CD14-positive monocyte (primary cell): ENCODE measurements at places on chromosomes 13 and 19.

DNA sequence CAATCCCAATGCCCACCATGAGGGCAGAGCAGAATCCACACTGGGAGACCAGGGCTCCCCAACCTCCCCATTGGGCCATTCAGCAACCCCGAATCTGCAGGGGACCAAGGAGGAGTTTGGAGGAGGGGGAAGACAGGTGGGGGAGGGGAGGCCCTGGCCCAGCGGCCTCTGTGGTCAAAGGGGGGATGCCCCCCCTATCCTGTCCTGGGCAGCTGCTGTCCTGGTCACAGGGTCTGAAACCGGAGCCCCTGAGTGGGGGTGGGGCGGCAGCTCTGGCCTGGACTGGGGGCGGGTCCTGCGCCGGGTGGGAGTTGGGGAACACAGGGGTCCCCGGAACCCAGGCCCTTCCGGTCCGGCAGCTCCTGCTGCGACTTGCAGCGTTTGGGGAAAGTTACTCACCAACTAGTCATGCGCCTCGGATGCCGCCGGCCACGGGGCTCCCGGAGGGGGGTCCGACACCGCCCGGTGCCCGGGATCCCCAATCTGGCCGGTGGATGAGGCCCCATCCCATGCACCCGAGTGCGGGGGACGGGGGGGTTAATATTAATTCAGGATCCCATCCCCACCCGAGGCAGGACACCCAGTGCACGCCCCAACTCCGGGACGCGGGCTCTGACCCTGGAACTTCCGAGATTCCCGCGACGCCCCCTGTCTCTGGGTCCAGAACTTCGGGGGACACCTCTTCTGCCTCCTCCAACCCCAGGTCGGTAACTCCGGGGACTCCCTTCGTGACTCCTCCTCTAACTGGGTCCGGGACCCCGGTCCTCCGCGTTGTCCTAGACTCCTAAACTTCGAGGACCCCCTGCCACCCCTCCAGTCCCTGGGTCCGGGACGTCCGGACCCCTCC, 872 bp downstream of the HOMER3 start:
- DNase-seq = peak; percentile 57

DNA sequence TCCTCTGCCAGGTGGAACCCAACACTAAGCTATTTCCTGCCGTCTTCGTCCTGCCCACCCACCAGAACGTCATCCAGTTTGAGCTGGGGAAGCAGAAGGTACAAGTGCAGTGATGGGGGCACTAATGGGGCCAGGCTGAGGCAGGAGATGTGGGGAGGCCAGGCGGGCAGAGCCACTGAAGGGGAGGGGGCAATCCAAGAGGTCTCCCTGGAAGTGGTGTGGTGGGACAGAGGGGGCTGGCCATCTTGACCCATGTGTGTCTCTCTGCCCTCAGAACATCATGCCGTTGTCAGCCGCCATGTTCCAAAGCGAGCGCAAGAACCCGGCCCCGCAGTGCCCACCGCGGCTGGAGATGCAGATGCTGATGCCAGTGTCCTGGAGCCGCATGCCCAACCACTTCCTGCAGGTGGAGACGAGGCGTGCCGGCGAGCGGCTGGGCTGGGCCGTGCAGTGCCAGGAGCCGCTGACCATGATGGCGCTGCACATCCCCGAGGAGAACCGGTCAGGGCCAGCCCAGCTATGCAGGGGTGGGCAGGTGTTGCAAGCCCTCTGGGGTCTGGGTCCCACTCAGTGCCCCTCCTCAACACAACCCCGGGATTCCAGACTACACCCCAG, 49.6 kb downstream of the RYR1 start:
- DNase-seq = no peak

DNA sequence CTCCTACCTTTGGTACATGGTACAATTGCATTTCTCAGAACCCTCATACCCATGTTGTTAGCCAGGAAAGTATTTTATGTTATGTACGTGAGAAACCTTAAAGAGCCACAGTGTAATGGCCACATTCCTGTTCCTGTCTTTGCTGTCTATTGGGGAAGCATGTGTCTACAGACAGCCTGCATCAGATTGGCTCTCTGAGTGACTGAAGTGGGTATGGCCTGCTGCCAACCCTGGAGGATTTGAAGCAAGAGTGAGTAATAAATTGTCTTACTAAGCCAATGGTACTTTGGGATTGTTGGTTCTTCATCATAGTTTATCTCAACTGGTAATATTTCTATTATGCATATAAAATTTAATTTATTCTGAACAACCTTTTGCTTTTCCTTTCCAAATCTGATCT, 574.1 kb downstream of the LMO7 start:
- DNase-seq = no peak

- DNase-seq = no peak
Measured at GRCh38 chr13:102487330-102487729, 85.5 kb upstream of the FGF14 start.

- peak; percentile 28 for DNase-seq
Measured at GRCh38 chr19:18278521-18279265, 2.7 kb downstream of the JUND start.

DNA sequence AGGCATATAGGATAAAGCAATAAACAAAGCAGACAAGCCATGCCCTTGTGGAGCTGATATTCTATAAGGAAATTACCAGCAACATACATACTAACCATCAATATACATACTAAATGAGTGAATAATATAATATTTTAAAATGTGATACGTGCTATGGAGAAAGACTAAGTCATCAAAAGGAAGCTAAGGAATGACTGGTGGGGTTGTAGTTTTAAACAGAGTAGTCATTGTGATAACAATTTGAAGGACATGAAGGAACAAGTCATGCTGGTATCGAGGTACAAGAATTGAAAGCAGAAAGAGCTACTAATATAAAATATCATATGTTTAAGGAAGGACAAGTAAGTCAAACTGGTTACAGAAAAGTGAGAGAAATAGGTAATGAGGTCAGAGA, 894.9 kb upstream of the PCDH9 start:
- DNase-seq = no peak
